ENCODE measurements at places on chromosomes 6 and 20. TPM values are rescaled to one million over a fixed set of nuclear protein-coding genes. Genes with fewer than 3 reads are reported as not detected.

DNA sequence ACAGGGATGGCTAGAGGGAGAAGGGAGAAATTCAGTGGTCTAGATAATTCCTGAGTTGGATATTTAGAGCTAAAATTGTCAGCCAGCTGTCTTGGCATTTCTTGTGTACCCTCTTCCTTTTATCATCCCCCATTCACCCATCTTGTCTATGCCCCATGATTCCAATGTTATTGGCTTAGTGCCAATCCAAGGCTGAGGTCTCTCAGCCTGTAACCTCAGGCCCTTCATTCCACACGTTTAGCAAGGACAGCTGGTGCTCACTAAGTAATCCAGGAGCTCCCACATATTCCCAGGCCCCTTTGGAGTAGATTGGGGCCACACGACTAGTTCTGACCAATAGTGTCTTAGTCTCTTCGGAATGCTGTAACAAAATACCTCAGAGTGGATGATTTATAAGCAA is 112.4 kb upstream of the ATXN1 start:
- no peak for DNase-seq

The TFAP2C gene
- 0.31 TPM for total RNA-seq

The DEF6 gene
- total RNA-seq = 1.8 TPM

GRCh38 chr6:121305957-121306607 is 28.2 kb downstream of the TBC1D32 start:
- DNase-seq = no peak

DNA sequence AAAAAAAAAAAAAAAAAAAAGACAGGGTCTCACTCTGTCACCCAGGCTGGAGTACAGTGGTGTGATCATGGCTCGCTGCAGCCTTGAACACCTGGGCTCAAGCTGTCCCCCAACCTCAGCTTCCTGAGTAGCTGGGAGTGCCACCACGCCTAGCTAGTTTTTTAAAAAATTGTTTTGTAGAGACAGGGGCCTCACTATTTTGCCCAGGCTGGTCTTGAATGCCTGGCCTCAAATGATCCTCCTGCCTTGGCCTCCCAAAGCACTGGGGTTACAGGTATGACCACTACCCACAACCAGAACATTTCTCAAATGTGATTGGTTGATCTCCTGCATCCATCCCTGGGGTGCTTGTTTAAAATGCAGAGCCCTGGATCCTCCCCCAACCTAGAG is 5.6 kb upstream of the RBCK1 start:
- no peak for DNase-seq
